GM12878 (cell line): ENCODE measurements at places on chromosomes 3 and 15.

- no peak for DNase-seq
Measured at GRCh38 chr3:179418610-179419009, 32.7 kb downstream of the GNB4 start.

DNA sequence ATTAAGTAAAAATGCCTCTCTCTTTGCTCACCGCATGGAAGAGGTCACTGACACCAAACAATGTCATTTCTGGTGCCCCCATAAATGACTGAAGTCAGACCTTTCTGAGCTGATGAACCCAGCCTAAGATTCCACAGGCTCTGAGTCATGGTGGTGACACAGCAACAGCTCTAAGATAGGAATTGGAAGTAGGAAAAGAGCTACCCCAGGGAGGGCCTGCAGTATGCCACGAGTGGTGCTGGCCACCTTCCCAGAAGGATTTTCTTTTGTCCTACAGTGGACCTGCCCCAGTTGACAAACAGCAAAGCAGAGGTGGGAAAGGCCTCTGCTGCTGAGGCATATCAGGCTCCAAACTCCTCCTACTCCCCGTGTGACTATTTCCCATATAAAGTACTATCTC, 208.1 kb downstream of the MINAR1 start:
- no peak for DNase-seq

GRCh38 chr15:55998478-55998877, 5.1 kb upstream of the NEDD4 start:
- no peak for DNase-seq

DNA sequence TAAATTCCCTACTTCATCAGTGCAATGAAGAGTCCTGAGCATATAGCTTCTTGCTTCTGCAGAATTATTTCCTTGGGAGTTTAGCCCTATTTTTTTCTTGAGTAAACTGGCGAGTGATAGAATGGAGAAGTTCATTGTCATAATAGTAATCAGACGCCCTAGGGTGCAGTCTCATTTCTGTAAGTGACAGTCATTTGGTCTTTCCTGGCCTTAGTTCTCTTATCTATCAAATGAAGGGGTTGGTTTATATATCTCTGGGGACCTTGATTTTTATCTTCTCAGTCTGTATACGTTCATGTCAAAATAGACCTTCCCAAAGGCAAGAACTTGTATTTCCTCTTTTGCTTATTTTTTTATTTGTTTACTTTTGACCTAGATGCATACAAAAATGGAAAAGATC, 9.9 kb upstream of the ALPK3 start:
- no peak for DNase-seq

DNA sequence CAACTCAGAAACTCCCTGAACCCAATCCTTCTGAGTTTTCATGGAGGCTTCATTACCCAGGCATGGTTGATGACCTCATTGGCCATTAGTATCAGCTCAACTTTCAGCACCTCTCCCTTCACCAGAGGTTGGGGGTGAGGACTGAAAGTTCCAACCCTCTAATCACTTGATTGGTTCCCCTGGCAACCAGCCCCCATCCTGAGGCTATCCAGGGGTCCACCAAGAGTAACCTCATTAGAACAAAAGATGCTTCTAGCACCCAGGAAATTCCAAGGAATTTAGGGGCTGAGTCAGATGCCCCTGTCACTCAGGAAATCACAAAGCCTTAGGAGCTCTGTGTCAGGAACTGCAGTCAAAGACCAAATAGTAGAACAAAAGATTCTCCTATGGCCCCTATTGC, 43.8 kb downstream of the ADAMTSL3 start:
- DNase-seq: no peak
